ENCODE measurements at places on chromosomes 1 and 21.

GRCh38 chr1:33120436-33121231 lies 39.7 kb downstream of the AZIN2 start:
- DNase-seq, result no peak

- no peak for DNase-seq
These were observed 1242.1 kb downstream of the PLA2G4A start for GRCh38 chr1:188070848-188071247.

DNA sequence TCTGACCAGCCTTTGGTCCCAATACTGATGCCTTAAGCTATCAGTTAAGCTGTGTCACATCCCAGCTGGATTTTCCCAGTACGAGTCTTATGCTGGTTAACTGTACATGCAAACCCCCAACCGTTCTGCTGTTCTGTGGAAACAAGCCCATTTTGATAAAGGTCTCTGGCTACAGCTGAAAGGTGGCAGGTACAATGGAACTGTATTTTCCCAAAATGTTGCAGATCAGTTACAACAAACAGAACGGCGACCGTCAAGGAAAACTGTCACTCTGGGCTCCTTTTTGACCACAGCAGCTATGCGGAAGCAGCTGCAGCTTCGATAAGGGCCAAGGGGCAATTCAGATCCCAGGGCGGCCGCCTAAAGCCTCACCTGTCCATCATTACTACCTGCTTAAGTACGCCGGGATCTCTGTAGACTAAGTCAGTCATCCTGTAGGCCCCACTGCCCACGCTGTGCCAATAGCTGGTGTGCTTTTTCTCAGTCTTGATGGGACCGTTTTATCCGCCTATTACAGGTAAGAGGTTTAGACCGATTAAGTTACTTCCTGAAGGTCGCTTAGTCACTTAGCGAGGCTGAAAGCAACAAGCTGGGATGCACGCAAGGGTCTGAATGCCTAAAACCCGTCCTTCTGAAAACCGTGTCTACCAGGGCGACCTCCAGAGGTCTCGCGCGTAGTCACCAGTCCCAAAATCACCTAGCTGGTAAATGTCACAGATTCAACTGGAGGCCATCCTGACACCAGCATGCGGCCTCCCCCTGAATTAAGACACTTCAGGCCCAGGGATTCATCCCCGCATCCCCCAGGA lies 11.1 kb upstream of the RAB42 start:
- no peak for DNase-seq

DNA sequence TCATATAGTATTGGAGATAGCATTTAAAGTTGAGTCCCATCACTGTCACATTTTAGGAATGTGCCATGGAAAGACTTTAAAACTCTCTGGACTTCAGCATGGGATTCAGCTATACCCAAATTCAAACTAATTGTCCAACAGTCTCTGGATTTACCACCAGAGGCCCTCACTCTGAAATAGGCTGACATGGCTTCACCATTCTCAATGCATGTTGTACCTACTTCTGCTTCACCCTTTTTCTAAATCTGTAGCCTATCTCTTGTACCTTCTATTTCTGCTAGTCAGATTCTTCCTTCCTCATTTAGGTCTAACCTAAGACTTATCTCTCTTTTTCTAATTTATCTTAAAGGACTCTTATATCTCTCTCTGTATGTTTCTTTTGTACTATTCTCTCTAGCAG lies 512.7 kb upstream of the ZRANB2 start:
- DNase-seq, result no peak

- DNase-seq, result peak; percentile 25
These were observed 465.2 kb downstream of the USP25 start for GRCh38 chr21:16194788-16195537.

DNA sequence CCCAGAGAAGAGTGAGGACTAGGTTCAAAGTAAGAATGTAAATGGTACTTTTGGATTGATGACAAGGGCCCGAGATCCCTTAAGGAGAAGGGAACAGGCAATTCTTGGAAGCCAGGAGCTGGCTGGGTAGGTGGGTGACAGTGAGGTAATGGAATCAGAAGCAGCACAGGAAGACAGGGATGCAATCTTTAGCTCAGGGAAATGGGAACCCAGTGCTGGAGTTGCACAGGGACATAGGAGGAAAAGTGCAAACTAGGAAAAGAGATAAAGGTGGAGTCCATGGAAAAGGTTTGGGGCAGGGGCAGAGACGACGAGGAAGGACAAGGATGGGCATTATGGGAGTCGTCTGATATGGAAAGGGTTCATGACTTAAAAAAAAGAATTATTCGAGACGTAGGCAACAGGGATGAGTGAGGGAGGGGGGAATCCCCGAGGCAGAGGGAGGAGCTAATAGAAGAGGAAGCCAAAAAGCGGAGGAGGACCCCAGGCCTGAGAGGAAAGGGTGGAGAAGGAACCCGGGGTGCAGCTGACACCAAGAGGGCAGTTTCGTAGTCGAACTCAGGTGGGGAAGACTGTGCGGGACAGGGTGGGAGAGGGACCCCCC lies 495 bp downstream of the PI4KB start:
- DNase-seq, result no peak

DNA sequence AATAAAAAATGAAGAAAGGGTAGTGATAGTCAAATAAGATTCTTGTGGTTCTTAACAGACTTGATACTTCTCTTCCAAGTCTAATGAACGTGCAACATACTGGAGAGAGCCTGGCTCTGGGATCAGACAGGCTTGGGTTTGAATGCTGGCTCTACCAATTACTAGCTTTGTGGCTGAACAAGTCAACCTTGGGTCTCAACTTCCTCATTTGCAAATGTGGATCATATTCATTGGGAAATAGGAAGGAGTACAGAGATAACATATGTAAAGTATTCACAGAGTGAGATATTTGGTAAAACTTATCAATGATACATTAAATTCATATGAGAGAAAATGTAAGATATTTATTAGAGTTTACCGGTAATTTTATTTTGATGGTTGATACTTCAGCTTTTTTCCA lies 2.0 kb downstream of the EDEM3 start:
- no peak for DNase-seq

DNA sequence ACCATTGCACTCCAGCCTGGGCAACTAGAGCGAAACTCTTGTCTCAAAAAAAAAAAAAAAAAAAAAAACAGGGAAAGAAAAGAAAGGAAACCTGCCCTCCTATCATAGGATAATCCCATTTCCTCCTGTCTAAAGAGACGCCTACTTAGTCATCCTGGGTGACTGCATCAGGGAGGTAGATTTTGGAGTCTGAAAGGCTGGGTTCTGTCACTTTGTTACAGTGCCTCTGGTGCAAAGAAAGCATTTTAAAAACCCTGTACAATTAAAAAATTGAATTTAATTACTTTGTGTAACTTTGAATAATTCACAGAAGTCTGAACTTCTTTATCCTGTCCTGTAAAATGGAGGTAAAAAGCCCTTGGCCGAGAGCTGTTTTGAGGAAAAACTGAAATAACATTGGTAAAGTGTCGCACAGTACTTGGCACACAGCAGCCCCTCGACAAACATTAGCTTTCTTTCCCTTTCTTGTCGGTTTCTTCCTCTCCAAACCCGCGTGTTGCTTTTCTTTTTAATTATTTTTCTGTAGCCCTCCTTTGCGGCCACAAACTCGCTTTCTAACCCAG lies 657 bp upstream of the HDAC1 start:
- DNase-seq, result no peak

DNA sequence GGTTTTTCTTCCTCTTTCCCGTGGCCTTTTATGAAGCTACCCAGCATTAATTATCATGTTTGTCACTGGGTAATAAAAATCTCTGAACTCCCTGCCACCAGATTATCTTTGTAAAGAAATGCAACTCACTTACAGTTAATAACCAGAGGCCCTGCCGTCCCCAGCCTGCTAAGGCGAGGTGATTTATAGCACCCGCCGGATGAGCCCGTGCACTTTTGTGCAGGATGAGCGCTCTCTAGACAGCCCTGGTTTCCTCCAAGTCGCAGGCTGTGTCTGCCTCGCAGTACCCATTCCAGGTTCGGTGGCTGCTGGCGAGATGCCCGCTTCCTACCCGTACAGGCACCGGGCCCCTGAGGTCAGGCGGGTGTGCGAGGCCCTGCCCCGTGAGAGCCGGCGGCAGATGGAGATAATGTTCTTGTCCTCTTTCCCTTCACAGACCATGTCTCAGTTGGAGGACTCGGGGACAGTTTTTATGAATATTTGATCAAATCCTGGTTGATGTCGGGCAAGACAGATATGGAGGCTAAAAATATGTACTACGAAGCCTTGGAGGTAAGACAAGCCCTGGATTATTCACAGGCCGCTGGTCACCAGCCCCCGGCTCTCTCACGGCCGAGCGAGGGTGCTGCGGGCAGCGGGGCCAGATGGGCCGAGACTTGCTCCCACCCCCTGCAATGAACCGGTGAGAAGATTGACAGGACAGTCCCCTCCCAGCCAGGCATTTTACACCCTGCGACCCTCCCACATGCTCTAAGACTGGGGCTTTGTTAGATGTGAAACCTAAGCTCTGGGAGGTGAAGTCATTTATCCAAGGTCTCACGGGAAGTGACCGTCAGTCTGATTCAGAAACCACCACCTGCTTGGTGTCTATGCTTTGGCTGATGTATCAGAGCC lies 28.5 kb upstream of the SELENON start:
- DNase-seq, result no peak
